Activated CD4-positive, alpha-beta T cell treated with anti-CD3 and anti-CD28 coated beads, Interleukin-2, Interleukin-6, amounts not matched to agents 100 ng/mL and 50 ng/mL, durations not matched to agents 16 hours and 8 hours (primary cell): ENCODE measurements at places on chromosomes 11 and 22.
A peak's percentile ranks its signal among the peaks of the same experiment; 100 is the strongest.

DNA sequence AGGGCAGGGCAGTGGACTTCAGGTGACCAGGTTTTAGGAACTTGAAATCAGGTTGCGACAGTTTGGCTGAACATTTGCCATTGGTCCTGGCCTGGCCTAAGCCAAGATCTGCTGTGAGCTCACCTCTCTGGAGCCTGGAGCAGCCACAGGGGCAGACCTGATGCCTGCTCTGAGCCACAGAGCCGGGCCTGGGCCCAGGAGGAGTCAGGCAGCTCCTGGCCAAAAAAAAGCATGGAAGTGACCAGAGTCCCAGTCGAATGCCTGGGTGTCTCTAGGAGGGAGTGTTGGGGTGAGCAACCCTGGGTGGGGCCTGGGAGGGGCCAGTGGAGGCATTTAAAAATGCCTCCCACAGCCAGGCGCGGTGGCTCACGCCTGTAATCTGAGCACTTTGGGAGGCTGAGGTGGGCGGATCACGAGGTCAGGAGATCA lies 6.0 kb upstream of the OMP start:
- no peak for DNase-seq

DNA sequence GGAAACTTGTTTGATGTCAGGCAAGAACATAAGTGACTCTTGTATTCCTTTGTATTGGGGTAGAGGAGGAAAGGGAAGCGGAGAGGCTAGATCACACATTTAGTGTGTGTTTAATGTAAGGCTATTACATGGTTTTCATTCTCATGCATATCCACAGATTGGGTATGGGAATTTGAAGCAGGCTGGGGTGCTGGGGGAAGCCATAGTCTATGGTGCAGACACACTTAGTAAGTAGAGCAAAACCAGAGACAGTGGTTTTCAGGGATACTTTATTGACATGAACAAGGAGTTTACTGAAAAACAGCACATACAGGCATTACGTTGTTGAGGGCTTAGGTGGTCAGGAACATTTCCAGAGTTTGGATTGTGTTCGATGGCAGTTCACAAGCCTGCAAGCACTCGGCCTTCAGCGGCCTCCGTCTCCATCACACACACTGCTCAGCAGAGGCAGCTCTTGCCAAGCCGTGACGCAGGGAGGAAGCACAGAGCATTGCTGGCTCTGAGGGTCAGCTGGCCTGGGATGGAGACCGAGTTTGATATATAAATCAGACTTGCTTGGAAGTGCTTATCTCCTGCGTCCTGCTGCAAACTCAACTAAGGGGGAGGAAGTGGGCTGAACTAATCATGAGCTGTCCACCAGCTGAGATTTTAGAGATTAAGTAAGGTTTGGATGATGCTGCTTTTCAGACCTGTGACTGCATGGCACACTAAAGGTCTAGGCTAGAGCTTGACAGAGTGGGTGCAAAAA lies 25.3 kb downstream of the SCN3B start:
- no peak for DNase-seq

DNA sequence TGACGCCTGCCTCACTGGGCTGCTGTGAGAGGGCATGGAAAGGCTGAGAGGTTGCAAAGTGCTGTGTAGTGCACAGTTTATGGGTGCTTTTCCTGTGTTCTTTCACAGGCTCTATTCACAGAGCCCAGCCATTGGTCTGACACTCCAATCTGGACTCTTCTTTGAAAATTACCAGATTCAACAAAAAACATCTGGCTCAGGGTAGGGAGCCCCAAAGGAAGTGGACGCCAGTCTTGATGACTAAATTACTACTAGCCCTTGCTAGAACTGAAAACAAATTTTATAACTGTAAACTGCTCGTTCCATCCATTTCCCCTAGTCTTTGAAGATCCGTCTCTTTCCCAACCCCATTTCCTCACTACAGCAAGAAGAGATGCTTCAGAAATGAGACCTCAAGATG lies 178.6 kb downstream of the TENM4 start:
- no peak for DNase-seq

DNA sequence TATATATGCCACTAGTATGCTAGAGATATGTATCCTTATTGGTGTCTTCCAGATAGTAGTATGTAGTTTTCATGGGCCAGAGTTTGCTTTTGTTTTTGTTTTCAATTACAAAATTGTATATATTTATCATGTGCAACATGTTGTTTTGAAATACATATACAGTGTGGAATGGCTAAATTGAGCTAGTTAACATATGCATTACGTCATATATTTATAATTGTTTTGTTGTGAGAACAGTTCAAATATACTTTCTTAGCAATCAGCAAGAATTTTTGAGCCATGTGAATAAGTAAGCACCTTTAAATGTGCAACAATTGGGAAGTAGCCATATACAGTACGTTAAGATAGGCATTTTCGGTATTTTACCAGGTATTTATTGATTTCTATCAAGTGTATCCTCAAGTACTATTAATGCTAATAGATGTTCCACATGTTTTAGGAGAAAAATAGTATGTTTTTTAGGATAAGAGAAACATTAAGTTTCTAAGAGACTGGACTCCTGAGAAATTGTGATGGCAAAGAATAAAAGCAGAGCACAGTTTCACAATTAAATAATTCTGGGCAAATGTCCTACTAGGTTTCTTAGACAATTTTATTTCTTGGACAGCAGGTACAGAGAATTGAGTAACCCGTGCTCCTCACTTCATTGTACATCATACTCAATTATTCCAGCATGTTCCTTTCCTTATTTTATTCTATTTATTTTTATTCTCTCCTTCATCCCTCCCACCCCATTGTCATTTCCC lies 60.5 kb upstream of the SLC5A12 start:
- no peak for DNase-seq

GRCh38 chr11:123690485-123690884 lies 36.1 kb upstream of the SCN3B start:
- DNase-seq, result no peak

DNA sequence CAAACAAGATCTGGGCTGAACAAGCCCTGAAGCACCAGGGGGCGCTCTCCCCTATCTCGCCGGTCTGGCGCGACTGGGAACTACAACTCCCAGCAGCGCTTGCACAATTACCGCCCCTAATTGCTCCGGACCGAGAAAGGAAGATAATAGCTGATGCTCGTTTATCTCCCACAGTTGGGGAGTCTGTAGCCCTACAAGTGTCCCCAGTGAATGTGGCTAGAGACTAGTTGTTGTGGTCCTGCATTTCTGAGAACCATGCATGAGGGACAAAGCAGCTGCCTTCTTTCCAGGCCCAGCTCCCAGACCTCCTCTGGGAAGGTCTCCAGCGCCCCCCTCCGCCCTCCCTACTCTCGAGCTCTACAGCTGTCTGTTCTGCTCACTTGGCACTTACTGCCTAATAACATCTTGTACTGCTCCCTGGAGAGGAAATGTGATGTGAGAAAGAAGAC lies 34.4 kb downstream of the NRXN2 start:
- peak; percentile 92 for DNase-seq

DNA sequence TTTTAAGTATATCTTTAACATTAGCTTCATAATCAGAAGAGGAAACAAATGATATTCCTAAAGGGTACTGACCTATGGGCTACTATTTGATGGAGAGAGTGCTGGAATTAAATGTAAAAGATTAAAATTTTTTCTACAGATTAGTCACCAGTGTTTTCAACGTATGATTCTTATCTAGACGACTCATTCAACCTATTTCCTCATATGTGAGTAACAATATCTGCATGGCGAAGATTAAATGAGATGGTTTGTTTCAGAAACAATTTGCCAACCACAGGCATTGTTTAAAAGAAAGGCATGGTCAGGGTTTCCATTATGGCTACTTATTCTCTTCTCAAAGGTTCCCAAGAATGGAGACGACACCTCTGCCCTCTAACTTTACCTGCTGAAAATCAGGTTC lies 20.4 kb downstream of the OR56B4 start:
- no peak for DNase-seq

GRCh38 chr22:47561115-47561675 lies 798.7 kb downstream of the TBC1D22A start:
- DNase-seq, result no peak

DNA sequence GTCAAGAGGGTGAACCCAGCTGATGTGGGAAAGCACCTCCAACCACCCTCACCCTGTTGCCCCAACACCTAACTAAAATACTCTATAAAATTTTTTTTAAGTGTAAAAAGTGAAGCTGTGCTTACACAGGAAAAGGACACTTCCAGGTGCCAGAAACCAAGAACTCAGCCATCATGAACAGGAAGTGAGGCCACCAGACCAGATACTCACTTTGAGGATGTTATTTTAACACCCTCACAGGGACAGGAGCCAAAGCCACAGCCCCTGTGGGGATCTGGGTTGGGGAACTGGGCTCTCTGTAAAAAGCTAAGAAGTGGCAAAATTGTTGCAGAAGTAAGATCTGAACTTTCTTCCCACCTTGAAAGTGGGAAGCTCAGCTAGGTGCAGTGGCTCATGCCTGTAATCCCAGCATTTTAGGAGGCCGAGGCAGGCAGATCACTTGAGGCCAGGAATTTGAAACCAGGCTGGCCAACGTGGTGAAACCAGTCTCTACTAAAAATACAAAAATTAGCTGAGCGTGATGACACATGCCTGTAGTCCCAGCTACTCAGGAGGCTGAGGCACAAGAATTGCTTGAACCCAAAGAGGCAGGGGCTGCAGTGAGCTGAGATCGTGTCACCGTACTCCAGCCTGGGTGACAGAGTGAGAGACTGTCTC lies 3.8 kb downstream of the RSPH14 start:
- DNase-seq, result peak; percentile 63

DNA sequence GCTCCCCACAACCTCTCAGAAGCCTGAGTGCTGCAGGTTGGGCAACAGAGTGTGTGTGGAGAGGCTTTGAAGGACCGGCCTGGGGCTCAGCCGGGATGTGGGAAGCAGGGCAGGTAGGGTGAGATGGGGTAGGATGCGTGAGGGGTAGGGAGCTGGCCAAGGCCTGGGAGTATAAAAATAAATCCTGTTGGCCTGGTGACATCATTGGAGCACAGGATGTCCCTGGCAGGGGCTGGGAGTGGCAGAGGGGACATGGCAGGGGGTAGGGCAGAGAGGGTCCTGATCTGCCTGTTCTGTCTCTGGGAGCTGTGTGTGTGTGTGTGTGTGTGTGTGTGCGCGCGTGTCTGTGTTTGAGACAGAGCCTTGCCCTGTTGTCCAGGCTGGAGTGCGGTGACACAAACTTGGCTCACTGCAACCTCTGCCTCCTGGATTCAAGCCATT lies 28.6 kb downstream of the TEF start:
- no peak for DNase-seq

- peak; percentile 16 for DNase-seq
Observed at GRCh38 chr11:59216641-59217564, 4.2 kb upstream of the MPEG1 start.

DNA sequence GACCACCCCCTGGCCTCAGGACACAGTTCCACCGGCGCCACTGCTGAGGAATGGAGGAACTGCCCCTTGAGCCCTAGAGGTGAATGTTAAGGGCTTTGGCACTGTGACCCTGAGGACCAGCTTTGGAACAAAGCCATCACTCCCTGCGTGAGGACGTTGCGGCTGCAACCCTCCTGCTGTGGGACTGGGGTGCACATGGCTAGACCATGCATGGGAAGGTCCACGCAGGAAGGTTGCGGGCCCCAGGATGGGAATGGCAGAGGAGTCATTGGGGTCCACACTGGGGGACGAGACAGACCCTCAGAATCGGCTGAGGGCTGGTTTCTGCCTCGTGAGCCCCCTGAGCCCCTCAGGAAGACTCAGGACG lies 6.4 kb upstream of the ADORA2A start:
- DNase-seq, result no peak

DNA sequence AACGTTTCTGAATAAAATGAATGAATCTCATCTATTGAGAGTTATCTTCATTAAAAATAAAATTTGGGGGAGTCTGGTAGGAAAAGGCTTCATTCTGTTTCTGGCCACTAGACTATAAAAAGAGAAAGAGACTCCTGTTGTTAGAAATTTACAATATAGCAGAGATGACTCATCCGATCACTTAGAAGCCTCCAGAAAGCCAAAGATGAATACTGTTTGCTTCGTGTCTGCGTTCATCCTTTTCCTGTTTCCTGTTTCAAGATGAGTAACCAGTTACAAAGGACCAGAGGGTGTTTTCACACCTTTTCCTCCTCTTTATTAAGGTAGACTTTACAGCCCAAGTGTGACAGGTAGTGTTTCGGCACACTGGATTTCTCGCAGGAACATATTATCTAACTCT lies 1120.7 kb downstream of the LRRC4C start:
- DNase-seq, result peak; percentile 17

- DNase-seq, result peak; percentile 8
Observed at GRCh38 chr22:32631507-32632255, 157.1 kb downstream of the FBXO7 start.

- DNase-seq, result peak; percentile 18
Observed at GRCh38 chr11:104700609-104701008, 197.7 kb downstream of the CASP12 start.

DNA sequence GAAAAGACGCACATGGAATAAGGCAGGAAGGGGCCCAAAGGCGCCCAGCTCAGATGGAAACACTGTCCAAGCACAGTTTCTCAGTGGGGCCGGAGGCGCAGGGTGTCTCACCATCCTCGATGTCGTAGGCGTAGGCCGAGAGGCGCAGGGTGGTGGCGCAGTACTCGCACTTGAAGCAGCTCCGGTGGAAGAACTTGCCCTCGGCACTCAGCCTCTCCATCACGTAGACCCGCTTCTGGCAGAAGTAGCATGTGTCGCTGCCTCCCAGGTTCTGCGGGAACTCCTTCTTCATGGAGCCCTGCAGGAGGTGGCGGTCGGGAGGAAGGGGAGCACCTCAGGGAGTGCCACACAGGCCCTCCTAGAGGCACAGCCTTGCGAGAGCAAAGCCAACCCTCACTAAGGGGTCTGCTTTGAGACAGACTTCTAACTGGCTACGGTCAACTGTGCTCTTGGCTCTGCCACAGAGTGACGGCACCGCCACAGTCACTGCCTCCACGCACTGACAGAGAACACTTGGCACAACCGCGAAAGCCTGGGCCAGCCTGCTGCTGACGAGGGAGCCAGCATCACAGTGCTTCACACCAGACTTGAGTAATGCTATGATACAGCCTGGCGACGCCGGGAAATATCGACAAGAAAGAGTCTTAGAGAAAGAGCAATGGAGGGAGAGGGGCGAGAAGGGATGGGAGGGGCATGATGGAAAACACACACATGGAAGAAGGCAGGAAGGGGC lies 97.6 kb upstream of the BID start:
- DNase-seq, result no peak

DNA sequence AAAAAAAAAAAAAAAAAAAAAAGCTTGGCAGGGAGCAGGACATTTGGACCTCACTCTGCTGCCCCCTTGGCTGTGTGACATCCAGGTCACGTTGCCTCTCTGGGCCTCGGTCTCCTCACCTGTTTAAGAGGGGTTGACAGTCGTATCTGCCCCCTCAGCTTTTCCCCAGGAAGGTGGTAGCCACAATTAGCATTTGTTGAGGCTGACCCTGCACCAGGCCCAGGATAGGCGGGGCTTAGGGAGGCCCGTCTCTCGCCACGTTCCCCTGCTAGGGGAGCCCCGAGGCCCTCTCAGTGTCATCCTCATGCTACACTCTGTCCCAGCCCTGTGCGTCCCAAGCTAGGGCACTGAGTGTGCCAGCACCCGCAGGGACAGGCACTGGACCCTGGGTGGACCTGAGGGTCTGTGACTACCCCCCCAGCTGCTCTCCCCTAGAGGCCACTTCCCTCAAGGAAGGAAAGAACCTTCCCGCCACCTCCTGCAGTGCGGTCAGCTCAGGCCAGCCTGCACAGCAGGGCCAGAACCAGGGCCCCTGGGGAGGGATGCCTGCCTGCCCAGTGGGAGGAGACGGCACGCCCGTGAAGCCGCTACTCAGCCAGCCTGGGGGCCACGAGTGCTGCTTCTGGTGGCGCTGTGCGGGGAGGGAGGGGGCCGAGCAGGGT lies 38.5 kb upstream of the PPARA start:
- no peak for DNase-seq
